Activated CD4-positive, alpha-beta T cell treated with anti-CD3 and anti-CD28 coated beads, Interleukin-2, amount 10 ng/mL, durations not matched to agents 24 days and 14 days (primary cell): ENCODE measurements at places on chromosomes 5 and 9.

DNA sequence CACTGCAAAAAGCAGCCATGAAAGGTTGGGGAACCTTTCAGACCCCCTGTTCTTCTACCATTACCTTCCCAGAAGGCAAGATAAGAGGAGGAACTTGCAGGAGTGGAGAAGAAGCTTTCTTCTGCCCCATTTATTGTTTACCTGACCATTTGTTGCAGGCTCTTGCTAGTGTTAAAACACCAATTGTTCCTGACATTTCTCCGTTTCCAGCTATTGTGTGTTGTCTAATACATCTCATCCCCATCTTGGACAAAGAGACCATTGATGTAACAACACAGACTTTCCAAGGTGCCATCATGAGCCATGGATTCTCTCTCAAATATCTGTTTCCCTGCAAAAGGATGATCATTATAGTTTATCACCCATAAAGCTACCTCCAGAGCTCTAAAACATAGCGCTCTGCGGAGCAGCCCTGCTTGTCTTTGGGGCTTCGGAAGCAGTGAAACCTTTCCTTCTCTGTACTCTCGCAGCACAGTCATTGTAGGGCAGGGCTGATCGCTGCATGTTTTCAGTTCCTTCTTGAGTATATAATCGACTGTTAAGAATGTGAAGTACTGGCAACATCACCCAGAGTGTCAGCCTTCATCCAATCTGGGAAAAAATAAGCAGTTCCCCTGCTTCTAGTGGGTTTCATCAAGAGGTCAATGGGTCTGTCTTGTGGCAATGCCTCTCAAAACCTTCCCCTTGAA lies 680.0 kb downstream of the SEMA5A start:
- DNase-seq, result no peak

DNA sequence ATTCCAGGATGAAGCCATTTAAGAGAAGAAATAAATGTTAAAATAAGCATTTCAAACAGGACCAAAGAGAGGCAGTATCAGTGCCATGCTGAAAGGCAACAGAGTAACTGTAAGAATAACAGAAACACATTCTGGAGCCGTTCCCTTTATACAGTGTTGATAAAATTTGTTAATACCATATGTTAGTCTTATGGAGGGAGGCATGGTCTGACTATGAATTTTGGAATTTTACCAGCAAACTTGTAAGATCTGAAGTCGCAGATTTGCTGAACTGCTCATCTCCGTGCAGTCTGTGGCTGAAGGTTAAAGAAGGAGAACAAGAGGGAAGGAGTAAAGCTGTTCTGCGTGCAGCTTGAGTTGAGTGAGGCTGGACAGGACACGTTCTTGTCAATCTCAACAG lies 508.4 kb downstream of the NFIB start:
- DNase-seq, result no peak

DNA sequence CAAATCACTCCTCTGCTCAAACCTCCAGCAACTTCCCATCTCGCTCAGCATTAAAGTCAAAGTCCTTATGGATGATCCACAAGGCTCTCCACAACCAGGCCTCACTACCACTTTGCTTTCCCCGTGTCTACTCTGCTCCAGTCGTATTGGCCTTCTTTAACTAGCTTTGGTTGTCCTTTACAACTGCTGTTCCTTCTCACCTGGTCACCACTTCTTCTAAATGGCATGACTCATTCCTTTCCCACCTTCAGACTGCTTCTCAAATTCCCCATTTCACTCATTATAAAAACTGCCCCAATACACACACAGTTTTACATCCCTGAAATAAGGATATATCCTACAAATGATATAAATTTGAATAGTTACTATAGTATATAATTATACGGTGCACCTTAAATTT lies 30.4 kb downstream of the CERT1 start:
- DNase-seq, result no peak

DNA sequence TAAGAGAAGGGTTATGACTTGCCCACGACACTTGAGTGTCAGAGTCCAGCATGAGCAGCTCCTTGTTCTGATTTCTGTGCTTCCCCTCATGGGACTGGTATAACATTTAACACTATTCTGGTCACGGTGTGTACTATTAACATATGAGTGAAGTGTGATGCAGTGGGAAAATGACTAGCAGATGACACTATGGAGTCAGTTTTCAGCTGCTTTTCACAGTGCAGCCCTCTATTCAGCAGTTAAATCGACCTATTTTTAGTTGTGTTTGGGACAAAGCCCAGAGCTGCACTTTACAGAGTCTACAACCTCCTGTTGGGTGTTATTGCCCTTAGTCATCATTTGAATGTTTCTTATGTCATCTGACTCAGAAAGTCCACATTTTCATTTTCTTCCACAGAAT lies 59.1 kb downstream of the CHSY3 start:
- DNase-seq, result no peak

- DNase-seq, result no peak
Measured at GRCh38 chr5:144464306-144464705, 293.6 kb downstream of the KCTD16 start.

GRCh38 chr9:15400281-15400941 lies 22.3 kb upstream of the SNAPC3 start:
- DNase-seq, result no peak

DNA sequence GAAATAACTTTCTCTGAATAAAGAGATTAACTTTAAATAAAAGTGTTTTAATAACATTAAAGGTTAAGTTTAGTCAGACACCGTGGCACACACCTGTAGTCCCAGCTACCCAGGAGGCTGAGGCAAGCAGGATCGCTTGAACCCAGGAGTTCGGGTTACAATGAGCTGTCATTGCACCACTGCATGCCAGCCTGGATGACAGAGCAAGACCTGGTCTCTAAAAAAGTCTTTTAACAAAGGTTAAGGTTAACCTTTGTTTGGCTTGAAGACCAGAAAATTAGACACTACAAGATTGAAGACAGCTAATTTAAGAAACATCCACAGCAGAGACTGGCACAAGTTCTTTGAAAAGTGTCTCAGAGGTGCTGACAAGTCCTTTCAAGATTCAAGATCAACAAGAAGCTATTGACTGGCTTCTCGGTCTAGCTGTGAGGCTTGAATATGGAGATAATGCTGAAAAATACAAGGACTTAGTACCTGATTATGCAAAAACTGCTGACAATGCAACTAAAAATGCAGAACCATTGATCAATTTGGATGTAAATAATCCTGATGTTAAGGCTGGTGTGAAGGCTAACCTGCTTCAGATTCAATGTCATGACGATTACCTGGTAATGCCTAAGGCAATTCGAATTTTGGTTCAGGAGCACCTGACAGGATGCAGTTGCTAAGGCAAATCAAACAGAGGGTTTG lies 48.8 kb downstream of the FAM81B start:
- DNase-seq, result no peak
